ENCODE measurements at places on chromosomes 1 and 21. TPM values are rescaled to one million over a fixed set of nuclear protein-coding genes. Genes with fewer than 3 reads are reported as not detected.

Gene INTS11
- total RNA-seq: 87.0 TPM

Gene GBP6
- total RNA-seq: not detected

DNA sequence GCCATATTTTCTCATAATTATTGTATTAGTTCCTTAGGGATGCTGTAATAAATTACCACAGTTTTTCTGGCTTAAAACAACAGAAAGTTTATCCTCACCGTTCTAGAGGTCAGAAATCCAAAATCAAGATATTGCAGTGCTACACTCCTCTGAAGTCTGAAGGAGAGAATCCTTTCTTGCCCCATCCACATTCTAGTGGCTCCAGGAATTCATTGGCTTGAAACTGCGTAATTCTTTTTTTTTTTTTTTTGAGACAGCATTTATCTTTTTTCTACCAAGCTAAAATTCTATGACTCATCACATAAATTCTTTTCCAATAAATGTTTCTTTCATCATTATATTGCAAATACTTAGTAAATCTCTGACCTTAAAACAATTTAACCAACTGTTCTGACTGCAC, 451.0 kb upstream of the RGS18 start:
- H3K36me3 ChIP-seq: no peaks in the 10 kb centered on the region
- DNase-seq: no peak
- no peak overlapping the region for H3K27ac ChIP-seq
- H3K4me1 ChIP-seq: no peaks in the 10 kb centered on the region

- H3K4me3 ChIP-seq: no peak overlapping the region
- DNase-seq: no peak
- H3K36me3 ChIP-seq: no peaks in the 10 kb centered on the region
Observed at GRCh38 chr1:79010589-79010988, 4.1 kb upstream of the ADGRL4 start.

- no peaks in the 10 kb centered on the region for H3K4me1 ChIP-seq
- DNase-seq: no peak
- no peak overlapping the region for H3K27ac ChIP-seq
- H3K4me3 ChIP-seq: no peak overlapping the region
Observed at GRCh38 chr1:73821520-73821919, 376.5 kb downstream of the LRRIQ3 start.

- no peaks in the 10 kb centered on the region for H3K27me3 ChIP-seq
- no peak overlapping the region for H3K4me3 ChIP-seq
- peaks cover 91% of the 10 kb centered on the region for H3K4me1 ChIP-seq
- peaks cover 5% of the 10 kb centered on the region for H3K36me3 ChIP-seq
Observed at GRCh38 chr1:214444182-214444939, 107.0 kb downstream of the PTPN14 start.

All from chondrocyte (in vitro differentiated cells).